ENCODE measurements at places on chromosomes 1 and 21.

GRCh38 chr1:170970256-170970655 lies 34.9 kb downstream of the MROH9 start:
- DNase-seq, result no peak

GRCh38 chr1:20903437-20903836 lies 116.3 kb upstream of the HP1BP3 start:
- no peak for DNase-seq

DNA sequence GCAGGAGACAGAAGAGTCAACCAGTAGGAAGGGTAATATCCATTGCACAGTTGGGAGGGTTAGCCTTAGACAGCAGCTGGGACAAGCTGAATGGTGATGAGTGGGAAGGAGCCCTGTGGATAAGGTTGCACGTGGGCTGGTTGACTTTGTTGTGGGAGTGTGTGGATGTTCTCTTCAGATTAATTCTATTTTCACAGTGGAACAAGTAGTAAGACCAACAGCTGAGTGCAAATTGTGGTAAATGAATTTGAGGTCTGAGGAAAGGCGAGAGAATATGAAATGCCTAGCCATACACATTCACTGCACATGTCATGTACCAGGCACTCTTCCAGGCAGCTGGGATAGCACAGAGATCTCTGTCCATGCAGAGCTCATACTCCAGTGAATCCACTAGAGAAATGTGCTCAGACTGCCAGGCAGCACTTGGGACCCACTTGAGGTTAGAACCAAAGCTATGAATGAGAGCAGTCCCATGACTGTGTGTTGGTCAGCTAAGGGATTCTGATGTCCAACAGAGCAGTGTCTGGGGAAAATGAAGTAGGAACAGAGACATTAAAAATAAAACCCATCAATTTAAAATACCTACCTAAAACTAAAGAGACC lies 25.2 kb upstream of the VTCN1 start:
- DNase-seq, result no peak

- DNase-seq, result no peak
These were observed 129.5 kb downstream of the TSEN15 start for GRCh38 chr1:184181044-184181443.

DNA sequence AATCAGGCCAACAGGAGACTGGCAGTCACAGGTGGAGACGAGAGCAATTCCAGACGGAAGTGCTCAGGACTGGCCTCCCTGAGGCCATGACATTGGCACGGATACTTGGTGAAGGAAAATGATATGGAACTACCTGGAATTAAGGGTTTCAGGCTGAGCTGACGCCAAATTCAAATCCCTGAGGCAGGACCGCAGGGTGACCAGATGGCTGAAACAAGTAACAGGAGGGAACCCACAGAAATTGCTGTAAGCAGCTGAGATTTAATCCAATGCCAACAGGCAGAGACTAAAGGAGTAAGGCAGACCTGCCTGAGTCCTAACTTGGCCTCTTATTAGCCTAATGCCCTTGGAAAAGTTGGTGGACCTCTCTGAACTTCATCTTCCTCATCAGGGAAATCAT lies 76.2 kb downstream of the ERG start:
- no peak for DNase-seq

GRCh38 chr1:25168193-25169071 lies 63.9 kb downstream of the SYF2 start:
- DNase-seq, result no peak

DNA sequence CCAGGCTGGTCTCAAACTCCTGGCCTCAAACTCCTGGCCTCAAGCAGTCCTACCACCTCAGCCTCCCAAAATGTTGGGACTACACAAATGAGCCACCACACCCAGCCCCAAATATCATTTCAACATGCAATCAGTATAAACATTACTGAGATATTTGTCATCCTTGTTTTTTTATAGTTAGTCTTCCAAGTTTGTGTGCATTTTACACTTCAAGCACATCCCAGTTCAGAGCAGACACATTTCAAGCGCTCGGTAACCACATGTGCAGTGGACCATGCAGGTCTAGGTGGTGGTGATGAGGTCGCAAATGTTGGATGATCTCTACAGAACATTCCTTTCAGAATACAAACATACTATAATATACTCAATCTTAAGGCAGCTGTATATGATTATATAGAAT lies 23.8 kb upstream of the APP start:
- no peak for DNase-seq

DNA sequence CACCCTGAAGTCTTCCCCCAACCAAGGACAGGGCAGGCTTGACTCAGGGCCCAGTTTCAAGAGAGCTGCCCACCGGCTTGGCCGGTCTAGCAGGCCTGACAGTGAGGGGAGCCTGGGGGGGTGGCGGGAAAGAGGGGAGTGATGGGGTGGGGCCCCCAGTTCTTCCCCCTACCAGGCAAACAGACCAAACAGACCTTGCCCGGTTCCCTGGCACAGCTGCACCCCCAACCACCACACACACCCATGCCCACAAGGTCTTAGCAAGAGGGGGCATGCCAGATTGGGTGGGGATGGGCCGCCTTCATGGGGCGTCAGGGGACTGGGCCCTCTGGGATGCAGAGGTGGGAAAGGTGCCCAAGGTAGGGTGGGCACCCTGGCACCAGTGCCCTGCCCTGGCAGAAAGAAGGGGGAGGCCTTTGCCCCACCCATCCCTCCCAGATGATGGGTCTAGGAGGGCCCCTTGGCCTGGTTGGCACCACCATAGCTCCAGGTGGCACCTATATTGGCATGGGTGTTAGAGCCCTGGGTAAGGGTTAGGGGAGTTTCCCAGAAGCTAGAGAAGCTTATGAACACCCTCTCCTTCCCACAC lies 8.9 kb downstream of the ZBTB7B start:
- no peak for DNase-seq

GRCh38 chr1:206748348-206749030 lies 22.1 kb upstream of the IL19 start:
- no peak for DNase-seq

- no peak for DNase-seq
These were observed 30.1 kb downstream of the TNFRSF1B start for GRCh38 chr1:12196641-12197482.

GRCh38 chr1:8047686-8048445 lies 21.8 kb upstream of the ERRFI1 start:
- DNase-seq, result no peak

- DNase-seq, result no peak
These were observed 156.6 kb downstream of the APP start for GRCh38 chr21:26013970-26014369.

- DNase-seq, result no peak
These were observed 40.1 kb upstream of the COL6A2 start for GRCh38 chr21:46057710-46058241.

DNA sequence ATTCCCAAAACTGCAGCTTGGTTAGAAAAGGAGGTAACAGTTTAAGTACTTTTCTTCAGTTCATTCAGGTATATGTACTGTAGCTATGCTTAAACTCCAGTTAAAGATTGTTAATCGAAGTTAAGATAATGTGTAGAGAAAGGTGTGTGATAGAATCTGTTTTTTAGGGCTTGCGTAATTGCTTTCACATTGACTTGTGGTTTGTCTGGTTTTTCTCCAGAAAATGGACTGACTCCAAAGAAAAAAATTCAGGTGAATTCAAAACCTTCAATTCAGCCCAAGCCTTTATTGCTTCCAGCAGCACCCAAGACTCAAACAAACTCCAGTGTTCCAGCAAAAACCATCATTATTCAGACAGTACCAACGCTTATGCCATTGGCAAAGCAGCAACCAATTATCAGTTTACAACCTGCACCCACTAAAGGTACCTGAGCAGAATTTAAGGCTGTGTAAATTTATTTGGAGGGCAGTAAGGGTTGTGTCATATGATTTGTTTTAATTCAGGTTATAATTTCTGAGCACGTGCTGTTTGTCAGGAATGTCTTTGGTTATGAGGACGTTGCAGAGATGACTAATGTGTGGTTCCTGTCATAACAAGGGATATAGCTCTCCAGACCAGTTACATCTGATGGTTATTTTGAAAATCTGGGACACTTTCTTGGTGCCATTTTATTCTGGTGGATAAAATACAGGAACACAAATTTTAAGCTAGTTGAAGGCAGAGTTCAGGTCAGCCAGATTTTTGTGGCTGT lies 26.0 kb downstream of the ATF6 start:
- DNase-seq, result no peak

DNA sequence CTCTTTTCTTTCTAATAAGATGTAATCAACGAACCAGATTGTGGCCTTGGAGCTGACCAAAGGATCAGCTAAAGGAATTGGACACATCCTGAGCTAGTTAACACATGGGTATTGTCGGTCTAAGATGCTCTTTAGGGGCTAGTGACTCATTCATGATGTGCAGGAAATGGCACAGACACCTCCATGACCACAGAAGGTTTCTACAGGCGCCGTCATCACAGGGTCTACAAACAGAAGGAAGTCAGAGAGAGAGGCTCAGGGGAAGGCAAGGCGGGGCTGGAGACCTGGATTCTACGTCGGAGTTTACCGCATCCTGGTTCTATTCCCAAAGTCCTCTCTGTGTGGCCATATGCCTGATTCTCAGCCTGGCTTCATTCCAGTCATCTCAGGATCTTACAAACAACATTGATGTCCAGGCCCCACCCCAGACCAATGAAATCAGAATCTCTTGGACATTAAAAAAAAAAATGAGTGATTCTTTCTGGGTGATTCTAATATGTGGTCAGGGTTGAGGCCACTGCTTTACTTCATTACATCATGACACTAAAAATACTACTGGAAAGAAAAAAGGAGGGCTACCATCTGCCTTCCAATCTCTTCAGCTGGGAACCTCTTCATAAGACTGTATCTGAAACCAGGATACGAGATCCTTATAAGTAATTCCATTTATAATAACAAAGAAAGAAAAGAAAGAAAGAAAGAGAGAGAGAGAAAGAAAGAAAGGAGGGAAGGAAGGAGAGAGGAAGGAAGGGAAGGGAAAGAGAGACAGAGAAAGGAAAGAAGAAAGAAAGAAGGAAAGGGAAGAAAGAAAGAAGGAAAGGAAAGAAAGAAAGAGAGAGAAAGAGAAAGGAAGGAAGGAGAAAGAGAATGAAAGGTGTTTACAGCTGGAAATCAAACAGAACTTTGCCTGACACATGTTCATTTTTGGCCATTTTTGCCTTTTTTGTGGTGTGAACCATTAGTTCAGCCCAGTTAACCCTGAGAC lies 11.6 kb upstream of the KCNJ15 start:
- no peak for DNase-seq

DNA sequence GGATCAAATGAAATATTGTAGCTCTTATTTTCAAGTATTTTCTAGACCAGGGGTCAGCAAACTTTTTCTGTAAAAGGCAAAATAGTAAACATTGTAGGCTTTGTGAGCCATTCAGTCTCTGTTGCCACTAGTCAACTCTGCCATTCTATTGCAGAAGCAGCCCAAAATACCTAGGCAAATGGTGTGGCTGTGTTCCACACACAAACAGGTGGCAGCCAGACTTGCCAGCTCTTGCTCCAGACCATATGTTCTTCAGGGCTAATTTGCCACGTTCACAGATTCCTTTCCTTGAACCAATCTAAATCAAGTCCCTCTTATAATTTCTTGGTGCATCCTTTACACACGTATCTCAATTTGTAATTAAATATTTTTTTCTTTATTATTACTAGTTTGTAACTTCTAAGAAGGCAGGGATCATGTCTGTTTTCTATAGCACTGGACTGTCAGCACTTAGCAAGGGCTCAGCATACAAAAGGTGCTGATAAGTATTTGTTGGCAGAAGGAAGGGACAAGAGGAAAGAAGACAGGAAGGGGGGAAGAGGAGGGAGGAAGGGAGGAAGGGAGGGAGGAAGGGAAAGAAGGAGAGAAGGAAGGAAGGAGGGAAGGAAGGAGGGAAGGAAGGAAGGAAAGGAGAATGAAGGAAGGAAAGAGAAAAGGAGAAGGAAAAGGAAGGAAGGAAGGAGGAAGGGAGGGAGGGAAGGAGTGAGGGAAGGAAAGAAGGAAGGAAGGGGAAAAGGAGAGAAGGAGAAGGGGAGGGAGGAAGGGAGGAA lies 106.5 kb upstream of the EDEM3 start:
- no peak for DNase-seq

GRCh38 chr1:53732912-53733317 lies 6.0 kb downstream of the GLIS1 start:
- no peak for DNase-seq

- DNase-seq, result no peak
These were observed 18.3 kb downstream of the SYNC start for GRCh38 chr1:32684167-32684811.

- DNase-seq, result no peak
These were observed 126.0 kb downstream of the AK5 start for GRCh38 chr1:77407738-77408375.

GRCh38 chr1:34984435-34984792 lies 733 bp downstream of the TMEM35B start:
- DNase-seq, result no peak

DNA sequence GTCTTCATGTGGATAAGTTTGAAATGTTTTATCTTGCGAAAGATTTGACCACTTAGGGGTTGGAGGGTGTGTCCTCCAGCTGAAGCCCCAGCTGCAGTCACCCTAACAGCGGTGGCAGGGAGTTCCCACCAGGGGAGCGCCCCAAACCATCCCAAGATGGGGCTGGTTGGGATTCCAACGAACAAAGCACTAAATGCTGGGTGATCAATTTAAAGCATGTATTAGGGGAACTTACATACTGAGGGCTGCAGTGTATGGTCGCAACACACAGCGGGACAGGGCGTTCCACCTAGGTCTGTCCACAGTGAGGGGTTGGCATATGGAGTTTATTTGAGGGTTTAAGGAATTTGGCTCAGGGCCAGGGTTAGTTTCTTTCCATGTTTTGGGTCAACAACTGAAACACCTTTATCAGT lies 26.3 kb downstream of the SLC37A1 start:
- DNase-seq, result no peak

DNA sequence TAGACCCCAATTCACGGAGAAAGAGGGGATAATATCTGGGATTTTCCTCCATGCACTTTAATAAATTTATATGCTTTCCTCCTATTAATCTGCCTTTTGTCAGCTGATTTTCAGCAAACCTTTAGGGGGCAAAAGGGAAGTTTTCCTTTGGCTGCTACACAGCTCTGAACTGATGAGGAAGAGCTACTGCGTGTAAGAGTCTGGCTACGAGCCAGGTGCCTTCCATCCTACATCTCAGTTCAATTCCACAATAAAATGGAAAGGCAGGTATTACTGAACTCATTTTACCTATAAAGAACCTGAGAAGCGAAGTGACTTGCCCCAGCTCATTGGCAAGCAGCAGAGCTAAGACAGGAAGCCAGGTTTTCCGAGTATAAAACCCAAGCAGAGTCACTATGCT lies 28.3 kb upstream of the ZNF326 start:
- no peak for DNase-seq

GRCh38 chr1:43348809-43349593 lies 9.8 kb upstream of the CDC20 start:
- peak; percentile 21 for DNase-seq

GRCh38 chr1:231201979-231202633 lies 38.9 kb upstream of the GNPAT start:
- DNase-seq, result no peak
